Sciatic nerve (tissue), 2 donors: ENCODE measurements at places on chromosomes 7 and 10. TPM values are rescaled to one million over a fixed set of nuclear protein-coding genes. Genes with fewer than 3 reads are reported as not detected.

GRCh38 chr7:52209614-52210013 is 825.8 kb upstream of the POM121L12 start:
- no peak for DNase-seq

GRCh38 chr10:79137826-79138225 is 69.1 kb downstream of the ZMIZ1 start:
- no peak for DNase-seq

DNA sequence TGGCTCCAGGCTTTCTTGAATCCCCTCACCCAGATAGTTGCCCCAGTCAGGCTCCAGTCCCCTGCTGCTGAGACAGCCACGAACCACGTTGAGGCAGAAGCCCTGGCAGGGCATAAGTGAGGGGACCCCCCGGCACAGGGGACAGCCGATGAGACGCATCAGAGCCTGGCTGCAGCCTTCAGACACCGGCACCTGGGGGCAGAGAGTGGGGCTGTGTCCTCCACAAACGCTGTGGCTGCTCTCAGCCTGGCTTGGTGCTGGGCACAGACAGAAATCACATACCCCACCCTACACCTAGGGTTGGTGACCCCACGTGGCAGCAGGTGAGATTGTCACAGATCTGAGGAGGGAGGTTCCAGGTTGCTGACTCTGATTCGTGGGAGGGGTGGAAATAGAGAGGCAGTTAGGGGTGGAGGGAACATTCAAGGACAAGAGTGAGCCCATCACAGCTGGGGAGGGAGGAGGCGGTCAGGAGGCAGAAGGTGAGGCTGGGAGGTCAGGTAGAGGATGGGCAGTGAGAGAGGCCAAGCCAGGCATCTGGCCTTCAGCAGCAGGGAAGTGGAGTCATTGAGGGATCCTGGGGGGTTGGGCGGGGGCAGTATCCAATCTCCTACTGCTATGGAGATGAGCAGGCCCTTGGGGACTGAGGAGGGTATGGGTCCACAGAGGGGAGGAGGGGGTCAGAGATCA is 3.2 kb downstream of the GPC2 start:
- DNase-seq = no peak

DNA sequence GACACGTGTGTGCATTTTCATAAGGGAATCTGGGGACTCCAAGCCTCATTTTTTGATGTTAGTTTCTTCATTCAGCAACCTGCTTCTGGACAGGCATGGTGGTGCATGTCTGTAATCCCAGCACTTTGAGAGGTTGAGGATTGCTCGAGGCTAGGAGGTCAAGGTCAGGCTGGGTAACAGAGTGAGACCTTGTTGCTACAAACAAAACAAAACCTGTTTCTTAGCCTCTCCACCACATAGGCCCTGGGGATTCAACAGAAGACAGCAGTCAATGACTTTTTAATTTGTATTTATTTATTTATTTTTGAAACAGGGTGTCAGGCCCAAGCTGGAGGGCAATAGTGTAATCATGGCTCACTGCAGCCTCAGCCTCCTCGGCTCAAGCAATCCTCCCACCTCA is 6.9 kb upstream of the CYTH3 start:
- no peak for DNase-seq

- no peak for DNase-seq
Measured at GRCh38 chr7:121041516-121042148, 53.1 kb downstream of the CPED1 start.

DNA sequence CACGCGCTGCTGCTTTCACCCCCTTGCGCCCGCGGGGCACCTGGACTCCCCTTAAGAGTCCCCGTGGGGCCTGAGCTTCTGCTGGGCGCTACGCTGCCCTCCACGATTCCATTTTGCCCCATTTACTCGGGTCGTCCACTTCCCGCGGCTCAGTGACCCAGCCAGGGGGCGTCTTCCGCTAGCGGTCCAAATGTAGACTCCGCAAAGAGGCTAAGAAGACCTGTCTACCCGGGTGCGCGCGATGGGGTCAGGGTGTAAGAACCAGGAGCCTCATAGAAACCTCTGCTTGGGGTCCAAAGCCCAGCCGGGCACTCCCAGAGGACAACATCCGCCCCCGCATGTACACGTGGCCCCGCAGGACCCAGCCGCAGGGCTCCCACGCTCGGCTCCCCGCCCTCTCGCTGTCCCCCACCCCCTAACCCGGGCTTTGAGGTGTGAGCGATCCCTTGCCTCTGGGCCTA is 5.2 kb upstream of the HMX2 start:
- DNase-seq = no peak

DNA sequence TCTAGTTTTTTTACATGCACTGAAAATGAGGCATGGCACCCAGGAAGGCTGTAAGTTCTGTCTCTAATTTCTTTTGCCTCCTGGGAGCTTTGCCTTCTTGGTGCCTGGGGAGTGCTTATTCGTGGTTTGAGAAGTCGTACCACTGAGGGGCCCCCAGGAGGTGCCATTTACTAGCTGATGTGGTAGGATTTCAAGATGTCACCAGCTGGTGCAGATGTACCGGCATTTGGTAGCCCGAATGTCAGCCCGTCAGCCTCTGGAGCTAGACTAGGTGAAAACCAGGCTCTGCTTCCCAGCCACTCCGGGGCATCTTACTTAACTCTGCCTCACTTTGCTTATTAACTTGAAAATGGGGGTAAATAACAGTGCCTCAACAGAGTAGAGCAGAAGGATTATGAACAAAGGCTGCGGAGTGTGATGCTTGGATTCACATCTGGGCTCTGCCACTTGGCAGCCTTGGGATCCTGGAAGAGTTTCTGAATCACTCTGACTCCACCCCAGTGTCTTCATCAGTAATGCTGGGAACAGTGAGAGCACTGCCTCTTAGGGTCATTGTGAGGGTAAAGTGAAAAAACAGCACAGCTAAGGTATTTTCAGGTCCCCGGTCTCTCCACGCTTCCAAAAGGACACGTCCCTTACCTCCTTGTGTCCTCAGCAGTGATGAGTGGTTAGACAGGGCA is 31.4 kb upstream of the BTBD16 start:
- no peak for DNase-seq

DNA sequence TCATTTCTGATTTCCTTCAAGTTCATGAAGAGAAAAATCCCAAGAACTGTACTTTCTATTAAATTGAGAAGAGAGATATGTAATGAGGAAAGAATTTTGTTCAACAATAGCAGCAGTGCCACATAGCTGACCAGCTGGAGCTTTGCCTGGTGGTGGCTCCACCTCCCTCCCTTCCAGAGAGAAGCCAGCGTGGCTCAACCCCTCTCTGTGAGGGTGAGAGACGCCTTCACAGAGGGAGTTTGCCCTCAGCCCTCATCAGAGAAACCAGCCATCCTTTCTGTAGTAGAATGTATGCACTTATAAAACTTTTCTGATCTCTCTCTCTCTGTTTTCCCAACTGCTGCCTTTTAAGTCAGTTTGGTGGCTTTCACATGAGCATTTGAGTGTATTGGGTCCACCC is 20.5 kb upstream of the COL1A2 start:
- DNase-seq = peak; percentile 91

DNA sequence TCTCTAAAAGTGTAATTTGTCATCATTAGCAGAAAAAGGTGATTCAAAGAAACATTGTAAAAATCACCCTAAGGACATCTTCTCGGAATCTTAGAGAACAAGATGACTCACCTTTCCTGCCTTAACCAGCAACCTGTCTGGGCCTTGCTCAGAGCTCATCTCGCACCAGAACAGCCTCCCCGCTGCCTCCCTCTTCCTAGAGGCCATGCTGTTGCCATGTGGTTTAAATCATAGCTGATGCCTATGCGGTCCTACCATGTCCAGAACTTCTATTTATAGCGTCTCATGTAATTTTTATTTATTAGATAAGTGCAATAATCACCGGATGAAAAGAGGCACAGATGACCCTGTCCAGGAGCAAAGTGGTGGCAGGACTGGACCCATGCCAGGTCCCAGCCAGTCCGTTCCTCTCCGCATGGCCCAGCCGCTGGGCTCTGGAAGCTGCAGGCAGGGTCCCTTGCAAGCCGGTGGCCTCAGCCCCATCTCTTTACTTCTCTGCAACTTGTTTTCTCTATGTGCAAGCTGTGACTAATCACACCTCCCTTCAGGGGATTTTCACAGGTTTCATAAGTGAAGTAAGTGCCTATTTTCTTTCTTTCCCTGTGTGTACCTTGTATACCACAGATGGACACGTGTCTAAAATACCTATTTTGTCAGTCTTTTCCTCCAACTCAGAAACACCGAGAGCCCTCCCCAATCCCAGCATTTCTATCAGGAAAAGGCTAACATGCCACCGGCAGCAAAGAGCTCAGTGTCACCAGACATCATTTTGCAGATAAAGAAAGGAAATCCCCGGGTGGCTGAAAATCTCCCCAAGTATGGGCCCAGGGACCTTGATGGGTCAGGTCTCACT is 27.1 kb downstream of the KLF6 start:
- DNase-seq = no peak

GRCh38 chr10:70404787-70405036 is 767 bp downstream of the EIF4EBP2 start:
- DNase-seq = no peak

DNA sequence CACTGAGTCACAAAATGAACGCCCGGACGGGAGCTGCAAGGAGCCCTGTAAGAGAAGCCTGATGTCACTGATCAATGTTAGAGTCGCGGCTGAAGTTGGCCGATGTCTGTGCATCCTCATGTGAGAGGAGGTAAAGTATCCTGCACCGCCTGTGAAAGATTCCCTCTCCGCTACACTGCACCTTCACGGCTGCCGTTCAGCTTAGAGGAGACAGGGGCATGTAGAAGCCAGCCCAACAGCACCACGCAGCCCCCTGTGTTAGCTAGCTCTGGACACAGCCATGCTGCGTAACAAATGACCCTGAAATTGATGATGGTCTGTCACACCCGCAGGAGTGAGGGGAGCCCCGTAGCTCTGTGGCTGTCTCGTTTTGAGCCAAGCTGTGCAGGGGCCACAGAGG is 81.5 kb upstream of the DIP2C start:
- no peak for DNase-seq

- no peak for DNase-seq
Measured at GRCh38 chr10:14423111-14423744, 92.5 kb upstream of the FRMD4A start.

- DNase-seq = no peak
Measured at GRCh38 chr7:46492466-46492865, 571.4 kb upstream of the IGFBP3 start.

GRCh38 chr10:8731121-8732095 is 676.9 kb downstream of the GATA3 start:
- DNase-seq = no peak

DNA sequence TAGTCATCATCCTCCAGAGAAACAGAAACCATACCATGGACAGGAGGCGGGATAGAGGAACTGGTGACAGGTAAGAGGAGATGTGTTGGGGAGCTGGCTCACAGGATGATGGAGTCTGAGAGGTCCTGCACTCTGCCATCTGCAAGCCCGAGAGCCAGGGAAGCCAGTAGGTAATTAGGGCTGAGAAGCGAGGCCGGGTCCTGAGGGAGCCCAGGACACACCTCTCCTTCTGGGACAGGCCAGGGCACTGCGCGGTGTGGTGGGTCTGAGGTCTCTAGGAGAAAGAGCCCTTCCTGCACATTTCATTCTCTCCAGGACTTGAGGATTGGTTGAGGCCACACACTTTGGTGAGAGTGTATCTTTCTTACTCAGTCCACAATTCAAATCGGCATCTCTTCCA is 415.5 kb downstream of the GLRX3 start:
- DNase-seq = no peak

DNA sequence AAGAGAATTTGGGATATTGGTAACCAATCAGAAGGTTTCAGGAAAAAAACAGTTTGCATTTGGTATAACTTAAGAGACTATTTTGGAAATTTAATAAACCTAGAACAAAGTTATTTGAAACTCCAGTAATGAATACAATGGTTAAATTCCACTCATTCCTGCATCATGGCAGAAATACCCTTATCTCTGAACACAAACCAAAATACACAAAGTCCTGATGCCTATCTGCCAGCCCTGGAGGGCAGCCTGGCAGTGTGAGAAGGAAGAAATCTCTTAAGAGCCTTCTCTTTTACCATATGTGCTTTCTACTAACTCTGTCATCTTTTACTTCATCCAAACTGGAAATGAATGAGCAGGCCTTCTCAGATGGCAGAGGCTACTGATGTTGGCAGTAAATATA is 147.1 kb upstream of the LYZL1 start:
- no peak for DNase-seq

- no peak for DNase-seq
Measured at GRCh38 chr7:23445326-23445725, 25.0 kb downstream of the IGF2BP3 start.

- DNase-seq = no peak
Measured at GRCh38 chr10:110556296-110556695, 11.2 kb upstream of the SMC3 start.

DNA sequence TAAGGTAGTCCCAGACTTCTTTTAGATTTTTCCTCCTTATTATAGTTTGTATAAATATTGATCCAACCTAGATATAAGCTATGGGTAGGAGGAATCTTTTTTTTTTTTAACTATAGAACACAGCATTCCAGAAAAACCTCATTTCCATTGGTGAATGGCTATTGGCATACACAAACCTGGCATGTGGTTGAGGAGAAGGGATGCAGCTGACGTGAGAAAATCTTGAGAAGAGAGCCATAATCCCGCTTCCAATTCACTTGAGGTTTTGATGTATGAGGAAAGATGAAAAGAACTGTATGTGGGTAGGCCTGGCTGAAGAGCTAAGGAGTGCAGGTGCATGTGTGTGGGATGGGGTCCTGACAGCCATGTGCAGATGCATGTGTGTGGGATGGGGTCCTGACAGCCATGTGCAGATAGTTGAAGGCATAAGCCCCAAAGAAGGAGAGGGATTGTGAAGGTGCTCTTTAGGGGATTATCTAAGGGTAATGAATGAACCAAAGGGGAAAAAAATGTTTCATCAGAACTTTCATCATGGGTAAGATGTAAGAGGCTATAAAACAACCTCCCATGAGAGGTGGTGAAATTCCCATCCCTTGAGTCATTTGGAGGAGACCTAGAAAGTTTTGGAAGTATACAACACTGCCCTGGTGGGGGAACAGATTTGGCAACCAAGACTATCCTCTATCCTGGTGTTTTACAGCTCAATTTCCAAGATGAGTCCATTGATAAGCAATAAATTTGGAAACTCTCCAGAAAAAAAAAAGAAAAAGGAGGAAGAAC is 3.8 kb upstream of the PKD2L1 start:
- no peak for DNase-seq

GRCh38 chr7:124652237-124652636 is 113.4 kb downstream of the GPR37 start:
- DNase-seq = no peak

DNA sequence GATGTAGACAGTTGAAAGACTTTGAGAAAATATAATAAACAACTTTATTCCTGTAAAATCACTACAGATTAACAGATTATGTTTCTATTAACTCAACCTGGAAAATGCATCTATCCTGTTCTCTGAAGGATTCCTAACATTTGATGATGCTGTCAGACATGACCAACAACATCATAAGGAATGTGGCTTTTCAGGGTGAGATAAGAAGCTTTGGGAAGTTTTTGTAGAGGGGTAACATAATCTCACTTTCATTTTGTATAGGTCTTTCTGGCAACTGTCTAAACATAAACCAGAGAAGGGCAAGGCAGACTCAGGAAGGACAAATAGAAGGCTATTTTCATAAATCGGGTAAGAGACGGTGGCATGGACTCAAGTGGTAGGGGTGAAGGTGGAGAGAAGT is 112.2 kb downstream of the TES start:
- DNase-seq = no peak

Gene OPALIN
- total RNA-seq = not detected

Gene PDZD7
- total RNA-seq = 3.8 TPM

Gene AGAP6
- total RNA-seq = 18.5 TPM

Gene CDK1
- 1.6 TPM for total RNA-seq

Gene CYP3A4
- not detected for total RNA-seq

Gene SUGCT
- total RNA-seq = 7.2 TPM

Gene BHLHA15
- total RNA-seq = not detected

Gene MYL10
- total RNA-seq = not detected

Gene GPR146
- 50.5 TPM for total RNA-seq

Gene ACSL5
- 11.3 TPM for total RNA-seq

Gene C10orf143
- 4.8 TPM for total RNA-seq

Gene SH2D4B
- total RNA-seq = 0.18 TPM
